ENCODE measurements at places on chromosomes 4 and X. TPM values are rescaled to one million over a fixed set of nuclear protein-coding genes. Genes with fewer than 3 reads are reported as not detected.

Gene NDP
- 5.1 TPM for total RNA-seq

Gene HS3ST1
- 4.1 TPM for total RNA-seq

Gene FSTL5
- total RNA-seq: 2.2 TPM

Gene CTAG1A
- total RNA-seq: not detected

Gene DCAF8L2
- not detected for total RNA-seq

Gene RRH
- total RNA-seq: 0.18 TPM

Gene KCNIP4
- 17.5 TPM for total RNA-seq

Gene FGF5
- total RNA-seq: not detected

Gene NSUN7
- 13.3 TPM for total RNA-seq

Gene ADAD1
- not detected for total RNA-seq

Gene MTMR8
- total RNA-seq: 2.2 TPM

Gene CYSLTR1
- total RNA-seq: 3.0 TPM

Gene TMPRSS11B
- total RNA-seq: not detected

Gene SSR4
- 91.8 TPM for total RNA-seq

Gene XK
- total RNA-seq: 7.8 TPM

Gene OCRL
- total RNA-seq: 20.2 TPM

Gene GPC4
- total RNA-seq: 23.4 TPM

Gene STBD1
- total RNA-seq: 15.4 TPM

Gene CFI
- total RNA-seq: 97.7 TPM

Gene ZC4H2
- 6.8 TPM for total RNA-seq
